ENCODE measurements at places on chromosomes 6 and 20.
A peak's percentile ranks its signal among the peaks of the same experiment; 100 is the strongest.

DNA sequence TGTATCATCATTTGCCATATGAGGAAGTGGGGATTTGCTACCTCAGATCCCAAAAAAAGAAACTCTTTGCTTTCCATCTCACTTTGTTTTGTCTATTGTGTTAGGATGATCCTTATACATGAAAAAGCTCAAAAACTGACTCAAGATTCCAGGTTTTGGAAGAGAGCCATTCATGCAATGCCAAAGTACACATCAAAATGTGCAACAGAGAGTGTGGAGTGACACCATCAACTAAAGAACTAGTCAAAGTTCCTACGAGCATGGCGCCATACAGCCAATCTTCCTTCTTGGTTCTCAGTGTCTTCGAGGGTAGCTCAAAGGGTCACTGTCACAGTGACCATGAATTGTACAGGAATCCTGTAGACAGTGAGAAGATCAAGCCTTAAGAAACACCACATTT, 255.8 kb upstream of the SASH1 start:
- DNase-seq, result no peak

DNA sequence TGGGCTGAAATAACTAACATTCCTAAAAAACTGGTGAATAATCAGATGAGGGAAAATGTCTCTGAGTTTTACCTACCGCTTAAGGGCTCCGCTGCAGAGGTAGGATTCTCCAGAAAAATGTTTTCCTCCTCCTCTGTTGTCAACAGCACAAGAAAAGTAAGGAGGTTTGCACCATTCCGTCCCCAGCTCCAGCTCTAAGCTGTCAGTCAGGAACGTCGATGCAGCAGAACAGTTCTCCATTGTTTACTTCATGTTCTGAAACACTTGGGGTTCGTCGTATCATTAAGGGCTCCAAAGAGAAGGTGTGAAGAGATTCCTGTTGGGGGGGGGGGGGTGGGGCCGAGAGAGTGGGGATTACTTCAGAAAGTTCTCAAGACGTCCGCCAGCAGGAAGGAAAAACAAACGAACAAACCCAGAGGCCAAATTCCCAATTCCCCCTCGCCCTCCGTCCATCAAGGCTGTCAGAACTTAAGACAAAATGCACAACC, 734 bp downstream of the MMS22L start:
- DNase-seq, result no peak

DNA sequence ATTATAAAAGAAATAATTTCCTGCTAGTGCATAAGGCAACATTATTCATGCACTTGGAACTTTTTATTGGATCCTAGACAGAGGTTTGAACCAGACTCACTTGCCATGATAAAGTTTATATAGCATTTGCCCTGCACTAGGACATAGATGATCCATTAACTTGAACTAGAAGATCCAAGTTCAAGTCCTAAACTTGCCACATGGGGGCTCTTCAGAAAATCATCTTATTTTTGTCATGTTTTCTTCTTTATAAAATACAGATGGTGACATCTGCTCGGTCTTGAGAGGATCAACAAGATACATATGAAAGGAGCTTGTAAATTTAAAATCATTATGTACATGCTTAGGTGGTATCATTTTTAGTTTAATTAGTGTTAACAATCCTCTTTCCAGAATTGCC, 94.5 kb downstream of the SIM1 start:
- no peak for DNase-seq

GRCh38 chr6:124917769-124918168, 44.5 kb upstream of the RNF217 start:
- DNase-seq, result no peak

DNA sequence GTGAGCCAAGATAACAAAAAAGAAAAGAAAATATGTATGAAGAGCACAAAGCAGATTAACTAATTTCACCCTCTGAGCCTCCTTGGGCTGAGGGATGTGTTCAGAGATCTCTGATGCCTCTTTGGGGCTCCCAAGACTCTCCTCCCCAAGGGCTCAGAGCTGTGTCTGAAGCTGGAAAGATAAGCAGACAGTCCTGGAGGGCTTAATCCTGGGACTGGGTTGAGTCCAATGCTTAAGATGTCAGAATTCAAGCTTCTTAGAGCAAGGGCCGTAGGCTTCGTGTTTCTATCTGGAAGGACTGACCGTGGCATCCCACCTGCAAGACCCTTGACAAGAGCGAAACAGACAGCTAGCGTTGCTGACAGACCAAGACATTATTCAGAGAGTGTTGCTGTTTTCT, 229.0 kb downstream of the ZMYND8 start:
- DNase-seq, result peak; percentile 13

- no peak for DNase-seq
These were observed 348.1 kb downstream of the CDC5L start for GRCh38 chr6:44735630-44735963.

GRCh38 chr20:47054945-47055344, 160.3 kb downstream of the EYA2 start:
- DNase-seq, result no peak

- DNase-seq, result no peak
These were observed 27.9 kb downstream of the KCNQ2 start for GRCh38 chr20:63444548-63444947.

DNA sequence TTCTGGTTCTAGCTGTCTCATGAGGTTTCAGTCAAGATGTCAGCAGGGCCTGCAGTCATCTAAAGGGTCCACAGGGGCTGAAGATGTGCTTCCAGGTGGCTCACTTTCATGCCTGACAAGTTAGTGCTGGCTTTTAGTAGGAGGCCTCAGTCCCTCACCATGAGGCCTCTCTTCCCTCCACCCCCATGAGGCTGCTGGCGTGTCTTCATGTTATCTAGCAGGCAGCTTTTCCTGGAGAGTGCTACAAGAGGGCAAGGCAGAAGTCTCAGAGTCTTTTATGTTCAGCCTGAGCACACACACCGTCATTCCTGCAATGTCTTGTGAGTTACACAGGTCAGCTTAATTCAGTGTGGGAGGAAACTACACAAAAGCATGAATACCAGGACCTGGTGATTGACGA, 769.9 kb downstream of the HDGFL1 start:
- no peak for DNase-seq

DNA sequence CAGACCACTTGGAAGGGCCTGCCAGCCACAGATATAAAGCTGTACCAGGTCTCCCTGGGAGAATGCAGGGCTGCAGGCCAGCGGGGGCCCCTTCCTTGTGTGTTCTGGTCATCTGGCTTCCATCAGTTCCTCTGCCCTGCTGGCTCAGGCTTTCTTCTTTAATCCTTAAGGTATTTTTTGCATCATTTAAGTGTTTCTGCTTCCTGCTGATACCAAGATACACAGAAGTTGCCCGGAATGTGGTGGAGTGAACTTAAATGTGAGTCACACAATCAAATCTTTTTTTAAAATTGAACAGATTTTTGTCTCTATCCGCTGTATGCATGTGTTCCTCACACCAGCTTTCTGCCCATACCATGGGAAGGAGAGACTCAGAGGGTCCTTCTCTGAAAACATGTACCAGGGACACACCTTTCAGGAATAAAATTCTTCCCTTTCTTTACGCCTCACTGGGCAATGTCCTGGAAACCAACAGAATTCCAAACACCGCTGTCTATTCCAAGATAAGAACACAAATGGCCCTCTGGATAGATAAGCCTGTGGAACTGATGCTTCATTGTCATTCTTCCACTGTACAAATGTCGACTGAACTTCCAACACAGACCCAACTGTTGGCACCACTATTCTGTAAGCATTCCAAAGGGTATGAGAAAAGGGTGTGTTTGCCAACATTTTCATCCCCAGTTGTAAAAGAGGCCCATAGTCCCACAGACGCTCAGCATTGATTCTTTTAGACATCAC, 206.2 kb upstream of the MYLIP start:
- DNase-seq, result no peak

GRCh38 chr20:62088258-62089127, 22.8 kb upstream of the TAF4 start:
- no peak for DNase-seq

GRCh38 chr6:34144581-34145160, 1.2 kb downstream of the GRM4 start:
- DNase-seq, result no peak

- DNase-seq, result no peak
These were observed 674.6 kb upstream of the MARCKS start for GRCh38 chr6:113182370-113183141.

GRCh38 chr20:571754-572441, 28.3 kb upstream of the CSNK2A1 start:
- peak; percentile 64 for DNase-seq

- DNase-seq, result no peak
These were observed 22.3 kb upstream of the PPARD start for GRCh38 chr6:35320031-35320410.

DNA sequence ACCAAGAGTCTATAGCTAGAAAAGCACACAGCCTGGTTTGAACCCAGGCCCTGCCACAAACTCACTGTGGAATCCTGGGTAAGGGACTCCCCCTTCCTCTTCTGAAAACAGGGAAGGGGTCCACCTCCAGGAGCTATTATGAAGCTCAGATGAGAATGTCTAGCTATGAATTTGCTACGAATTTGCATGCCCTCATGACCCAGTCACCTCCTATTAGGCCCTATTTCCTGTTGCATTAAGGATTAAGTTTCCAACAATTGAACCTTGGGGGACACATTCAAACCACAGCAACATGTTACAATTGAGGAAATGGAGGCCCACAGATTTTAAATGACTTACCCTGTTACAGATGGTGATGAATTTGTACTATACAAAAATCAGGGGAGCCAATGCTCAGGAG, 46.2 kb downstream of the PREX1 start:
- no peak for DNase-seq

GRCh38 chr6:168577496-168577895, 136.5 kb downstream of the SMOC2 start:
- no peak for DNase-seq

DNA sequence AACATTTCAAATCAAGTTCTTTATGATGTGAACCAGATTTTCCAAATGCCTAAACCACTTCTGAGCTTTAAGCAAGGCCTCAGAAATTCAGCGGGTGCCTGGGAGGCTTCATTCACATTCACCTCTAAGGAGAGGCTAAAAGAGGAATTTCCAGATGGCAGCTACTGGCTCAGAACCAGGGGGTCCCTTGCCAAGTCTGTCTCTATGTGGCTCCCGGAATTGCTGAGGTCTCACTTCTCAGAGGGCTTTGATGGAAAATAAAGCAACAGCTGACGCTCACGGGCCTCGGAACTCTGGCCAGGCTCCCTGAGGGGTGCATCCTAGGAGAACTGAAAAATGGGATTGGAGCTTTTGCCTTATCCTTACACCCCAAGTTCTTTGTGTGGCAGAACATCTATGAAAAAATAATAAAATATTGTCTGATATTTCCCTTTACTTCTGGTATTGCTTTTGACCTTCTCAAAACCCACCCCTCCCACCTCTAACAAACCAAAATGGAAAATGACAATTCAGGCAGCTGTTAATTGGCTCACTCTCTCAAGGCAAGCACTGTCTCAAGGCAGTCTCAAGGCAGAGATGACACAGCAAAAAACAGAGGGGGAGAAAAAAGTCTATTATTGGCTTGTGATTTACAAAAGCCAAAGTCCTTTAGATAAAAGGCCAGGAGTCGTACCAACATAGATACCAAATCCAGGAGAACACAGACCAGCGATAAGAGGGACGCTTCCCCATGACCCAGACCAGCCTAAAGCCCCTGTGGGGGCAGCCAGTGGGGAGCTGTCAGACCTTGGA, 21.8 kb upstream of the LRRN4 start:
- DNase-seq, result no peak

GRCh38 chr6:150711061-150711460, 111.4 kb downstream of the PLEKHG1 start:
- no peak for DNase-seq

DNA sequence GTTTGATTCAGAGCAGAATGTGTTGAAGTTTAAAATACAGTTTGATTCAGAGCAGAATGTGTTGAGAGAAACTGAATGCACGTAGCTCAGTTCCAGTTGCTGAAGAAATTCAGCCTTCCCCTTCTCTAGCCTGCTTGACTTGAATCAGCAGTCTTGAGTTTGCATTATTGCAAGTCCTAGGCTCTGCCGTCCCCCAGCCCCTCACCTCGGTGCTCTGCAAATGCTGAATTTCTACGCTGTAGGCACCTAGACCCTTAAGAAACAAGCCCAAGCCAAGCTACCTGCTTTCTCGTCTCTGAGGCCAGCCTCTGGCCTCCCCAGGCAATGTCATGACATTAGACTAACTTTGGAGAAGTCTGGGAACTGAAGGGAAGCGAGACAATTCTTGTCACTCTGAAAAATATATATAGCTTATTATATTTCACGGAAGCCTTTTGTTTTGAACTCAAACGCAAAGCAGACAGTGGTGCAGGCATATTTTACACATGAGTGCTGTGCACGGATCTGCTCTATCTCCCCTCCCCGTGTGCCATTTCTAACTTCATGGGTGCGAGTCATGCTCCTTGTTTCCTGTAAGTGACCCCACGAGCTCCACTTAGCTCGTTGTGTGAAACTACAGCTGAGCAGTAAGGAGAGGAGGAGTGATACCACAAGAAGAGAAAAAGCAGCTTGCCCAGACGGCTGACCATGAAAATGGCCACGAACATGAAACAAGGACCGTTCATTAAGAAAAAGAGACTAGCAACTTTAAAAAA, 71.4 kb upstream of the DUSP22 start:
- no peak for DNase-seq
